ENCODE measurements at places on chromosomes 6 and 20. TPM values are rescaled to one million over a fixed set of nuclear protein-coding genes. Genes with fewer than 3 reads are reported as not detected.

- DNase-seq: no peak
Measured at GRCh38 chr20:35950093-35950492, 4.2 kb downstream of the SCAND1 start.

- DNase-seq: no peak
Measured at GRCh38 chr6:1497761-1498105, 108.4 kb downstream of the FOXF2 start.

The SNRNP48 gene
- total RNA-seq: 12.2 TPM

The DYNLT2 gene
- 3.8 TPM for total RNA-seq

The SLC44A4 gene
- 79.8 TPM for total RNA-seq
